Fibroblast of skin of scalp (primary cell): ENCODE measurements at places on chromosomes 5 and 9.

DNA sequence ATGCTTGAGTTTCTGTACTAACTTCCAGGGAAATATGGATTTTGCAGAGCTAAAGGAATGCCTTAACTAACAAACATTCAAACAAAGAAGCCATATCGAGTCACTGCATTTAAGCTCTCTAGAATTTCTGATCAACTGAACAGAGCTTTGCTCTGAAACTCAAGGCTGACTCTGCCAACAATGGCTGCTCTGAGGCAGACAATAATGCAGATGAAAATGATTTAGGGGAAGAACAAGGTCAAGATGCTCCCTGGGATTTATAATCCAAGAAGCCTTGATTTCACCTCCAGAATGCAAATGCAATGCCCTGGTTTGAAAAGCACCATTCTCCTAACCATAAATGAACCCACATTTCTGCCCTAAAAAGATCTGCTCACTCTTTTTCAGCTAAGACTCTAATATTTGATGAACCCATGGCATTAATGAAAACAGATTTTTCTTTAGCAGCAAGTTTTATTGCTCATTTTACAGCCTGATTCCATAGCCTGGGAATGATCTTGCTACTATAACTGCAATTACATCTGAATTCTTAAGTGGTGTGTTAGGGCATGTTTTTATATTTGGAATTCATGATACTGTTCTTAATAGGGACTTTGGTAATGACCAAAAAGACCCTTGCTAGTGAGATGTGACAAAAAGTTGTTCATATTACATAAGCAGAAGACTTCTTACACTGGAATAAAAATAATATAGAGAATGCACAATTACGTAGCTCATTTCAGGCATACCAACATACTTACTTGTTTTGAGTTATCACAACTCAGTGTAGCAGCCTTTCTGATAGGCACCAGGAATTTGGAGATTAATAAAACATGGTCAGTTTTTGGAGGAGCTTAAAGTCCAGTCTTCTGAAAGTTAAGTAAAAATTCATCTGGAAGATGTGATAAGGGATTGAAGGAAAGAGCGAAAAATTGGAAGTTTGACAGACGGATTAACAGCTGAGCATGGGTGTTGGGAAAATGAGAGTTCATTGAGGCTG is 169.4 kb downstream of the TRPM3 start:
- DNase-seq: peak; percentile 26

DNA sequence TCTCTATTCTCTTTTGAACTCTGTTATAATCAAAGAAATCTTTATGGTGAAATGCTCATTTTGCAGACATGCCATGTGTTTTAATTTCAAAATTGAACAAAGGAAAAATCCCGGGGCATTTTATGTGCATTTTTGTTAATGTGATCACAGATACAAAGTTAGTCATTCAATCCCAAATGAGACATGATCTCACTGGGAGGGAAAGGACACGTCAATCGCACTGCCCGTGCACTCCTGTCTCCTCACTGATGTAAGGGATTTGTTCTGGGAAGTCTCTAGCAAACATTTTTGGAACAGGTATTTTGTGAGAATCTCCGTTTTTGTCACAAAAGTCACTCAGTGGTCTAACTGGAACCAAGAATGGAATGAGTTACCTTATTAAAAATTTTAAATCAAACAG is 97.9 kb upstream of the RANBP6 start:
- no peak for DNase-seq

GRCh38 chr9:93250185-93250584 is 66.2 kb downstream of the WNK2 start:
- DNase-seq: no peak

DNA sequence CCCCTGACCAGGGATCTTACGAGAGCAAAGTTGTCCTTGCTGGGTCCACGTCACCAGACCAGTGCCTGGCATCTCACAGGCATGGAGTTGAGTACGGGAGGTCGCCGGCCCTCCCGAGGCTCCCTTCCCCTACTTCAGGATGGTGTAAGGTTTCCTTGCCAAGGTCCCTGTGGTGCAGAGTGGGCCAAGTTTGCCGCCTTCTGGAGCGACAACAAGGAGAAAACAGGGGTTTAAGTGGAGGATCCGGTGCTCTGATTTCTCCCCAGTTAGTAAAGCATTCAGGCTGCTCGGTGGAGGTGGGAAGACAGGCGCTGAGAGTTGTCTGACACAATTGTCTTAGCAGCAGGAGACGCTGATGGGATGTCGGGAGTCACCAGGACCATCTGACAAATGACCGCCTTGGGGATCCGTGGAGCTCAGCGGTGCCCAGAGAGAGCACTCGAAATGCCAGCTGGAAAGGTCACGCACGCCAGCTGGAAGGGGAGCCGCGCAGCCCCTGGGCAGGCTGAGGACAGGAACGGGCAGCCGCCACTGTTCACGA is 37.3 kb downstream of the ADAMTS2 start:
- no peak for DNase-seq

GRCh38 chr5:176166427-176166826 is 71.8 kb upstream of the SIMC1 start:
- DNase-seq: no peak

GRCh38 chr5:111689357-111689935 is 67.5 kb downstream of the NREP start:
- DNase-seq: no peak

- no peak for DNase-seq
These were observed 11.4 kb downstream of the ACTL7B start for GRCh38 chr9:108844391-108844790.

GRCh38 chr9:121858788-121859187 is 207.4 kb downstream of the DAB2IP start:
- DNase-seq: no peak

GRCh38 chr9:278651-279050 is 64.0 kb downstream of the DOCK8 start:
- no peak for DNase-seq

DNA sequence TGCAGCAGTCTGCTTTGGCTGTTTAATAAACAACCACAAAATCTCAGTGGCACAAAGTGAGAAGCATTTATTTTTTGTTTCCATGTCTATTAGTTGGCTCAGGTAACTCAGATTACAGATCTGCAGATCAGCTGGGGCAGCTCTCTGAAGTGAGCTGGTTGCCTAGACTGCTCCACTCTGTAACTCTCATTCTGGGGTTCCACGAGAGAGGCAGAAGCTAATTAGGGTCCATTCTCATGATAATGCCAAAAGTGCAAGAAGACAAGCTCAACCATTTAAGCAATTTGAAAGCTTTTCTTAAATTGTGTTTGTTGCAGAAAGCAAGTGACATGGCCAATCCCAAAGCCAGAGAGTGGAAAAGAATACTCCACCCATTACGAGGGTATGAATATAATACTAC is 13.2 kb downstream of the MEIKIN start:
- DNase-seq: no peak

DNA sequence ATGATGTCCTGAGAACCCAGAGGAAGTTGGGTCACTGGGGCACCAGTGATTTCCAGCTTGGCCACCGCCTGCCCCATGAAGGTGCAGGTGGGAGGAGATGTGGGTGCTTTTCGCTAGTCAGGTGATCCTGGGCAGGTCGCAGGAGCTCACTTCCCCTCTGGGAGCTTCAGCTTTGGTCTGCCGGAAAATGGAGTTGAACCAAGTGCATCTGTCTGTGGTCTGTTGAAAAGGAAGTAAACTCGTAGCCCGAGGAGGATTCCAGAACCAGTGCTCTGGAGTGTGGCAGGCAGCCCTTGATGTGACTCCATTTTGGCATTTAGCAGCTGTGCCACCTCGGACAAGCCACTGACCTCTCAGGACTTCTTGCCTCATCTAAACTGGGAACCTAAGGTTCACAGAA is 81.8 kb upstream of the HRH2 start:
- no peak for DNase-seq

- DNase-seq: peak; percentile 29
These were observed 17.4 kb downstream of the C9orf85 start for GRCh38 chr9:71928806-71929205.

GRCh38 chr9:126150411-126151030 is 176.1 kb upstream of the MVB12B start:
- no peak for DNase-seq

- no peak for DNase-seq
These were observed 76.1 kb upstream of the SH3PXD2B start for GRCh38 chr5:172530406-172530805.

GRCh38 chr5:74762599-74762998 is 4.3 kb downstream of the GFM2 start:
- DNase-seq: peak; percentile 43

GRCh38 chr5:24496268-24496667 is 148.5 kb downstream of the CDH10 start:
- DNase-seq: no peak

- peak; percentile 78 for DNase-seq
These were observed 21.3 kb upstream of the NDST1 start for GRCh38 chr5:150486402-150487198.

DNA sequence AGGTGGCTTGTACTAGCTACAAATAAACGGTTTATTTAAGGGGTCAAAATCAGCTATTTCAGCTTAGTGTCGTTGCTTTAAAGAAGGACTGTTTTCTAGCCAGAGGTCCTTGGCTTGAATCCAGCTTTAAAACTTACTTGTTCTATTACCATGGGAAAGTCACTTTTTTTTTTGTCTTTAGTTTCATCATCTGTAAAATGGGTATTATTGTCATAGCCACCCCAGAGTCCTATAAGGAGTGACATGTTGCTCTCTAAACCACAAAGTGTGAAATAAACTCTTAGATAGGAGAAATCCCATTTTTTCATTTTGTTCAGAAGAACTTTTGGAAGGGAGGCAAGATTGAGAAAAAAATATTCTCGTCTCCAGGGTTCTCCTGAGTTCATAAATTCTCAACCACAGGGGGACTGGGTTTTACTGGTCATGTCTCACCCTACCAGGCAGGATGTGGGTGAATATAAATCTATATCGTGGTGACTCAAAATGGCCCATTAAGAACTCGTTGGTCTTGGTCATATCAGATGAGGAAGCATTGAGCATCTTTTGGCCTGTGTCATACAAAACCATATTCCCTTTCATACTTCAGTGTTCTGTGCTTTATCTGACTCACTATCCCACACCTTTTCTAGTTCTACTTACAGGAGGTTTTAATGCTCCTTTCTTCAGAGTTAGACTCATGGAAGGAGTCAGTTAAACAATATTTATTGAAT is 202.7 kb upstream of the NR3C1 start:
- no peak for DNase-seq

DNA sequence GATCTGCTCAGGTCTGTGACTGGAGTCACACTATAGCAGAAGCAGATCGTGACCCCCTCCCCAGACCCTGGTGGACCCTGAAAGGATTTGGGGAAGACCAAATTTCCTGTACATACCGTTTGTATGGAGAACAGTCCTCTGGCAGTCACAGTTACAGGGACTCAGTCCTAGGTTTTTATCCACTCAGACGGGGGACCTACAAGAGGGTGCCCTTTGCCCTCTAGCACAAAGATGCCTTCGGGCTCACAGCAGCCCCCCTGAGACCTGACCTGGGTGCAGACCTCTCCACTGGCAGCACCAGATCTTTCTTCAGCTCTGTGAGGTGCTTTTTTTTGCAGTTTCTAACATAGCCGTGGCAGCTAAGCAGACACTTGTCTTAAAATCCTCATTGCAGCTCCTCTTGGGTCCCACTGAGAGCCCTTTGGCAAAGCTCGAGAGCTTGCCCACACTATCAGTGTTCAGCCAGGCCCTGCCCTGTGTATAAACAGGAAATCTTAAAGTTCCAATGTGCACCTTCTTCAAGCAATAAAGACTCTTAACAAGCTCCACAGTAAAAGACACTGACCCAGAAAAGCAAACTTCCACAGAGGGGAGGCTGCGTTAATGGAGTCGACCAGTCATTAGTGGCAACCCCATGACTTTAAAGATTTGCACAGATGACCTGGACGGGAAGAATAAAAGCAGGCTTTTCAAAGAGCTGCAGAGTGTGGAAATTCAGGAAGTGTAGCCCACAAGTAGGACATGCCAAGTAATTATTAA is 71.8 kb upstream of the LHFPL2 start:
- no peak for DNase-seq

DNA sequence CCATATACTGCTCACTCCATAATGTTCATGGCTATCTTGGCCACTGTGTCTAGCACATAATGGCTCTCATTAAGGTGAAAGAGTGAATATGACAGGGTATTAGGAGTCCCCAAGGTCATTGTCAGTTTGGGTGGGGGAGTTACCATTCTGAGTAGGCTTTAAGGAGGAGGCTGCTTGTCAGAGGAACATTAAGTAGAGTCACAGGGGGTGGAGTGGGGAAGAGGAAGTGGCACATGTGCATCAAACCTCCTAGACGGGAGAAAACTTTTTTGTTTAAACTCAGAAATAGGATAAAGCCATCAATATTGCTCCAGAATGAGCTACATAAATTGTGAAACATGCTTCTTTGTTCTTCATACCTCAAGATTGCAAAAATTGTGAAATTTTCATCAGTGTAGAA is 45.5 kb downstream of the DAB2IP start:
- no peak for DNase-seq

DNA sequence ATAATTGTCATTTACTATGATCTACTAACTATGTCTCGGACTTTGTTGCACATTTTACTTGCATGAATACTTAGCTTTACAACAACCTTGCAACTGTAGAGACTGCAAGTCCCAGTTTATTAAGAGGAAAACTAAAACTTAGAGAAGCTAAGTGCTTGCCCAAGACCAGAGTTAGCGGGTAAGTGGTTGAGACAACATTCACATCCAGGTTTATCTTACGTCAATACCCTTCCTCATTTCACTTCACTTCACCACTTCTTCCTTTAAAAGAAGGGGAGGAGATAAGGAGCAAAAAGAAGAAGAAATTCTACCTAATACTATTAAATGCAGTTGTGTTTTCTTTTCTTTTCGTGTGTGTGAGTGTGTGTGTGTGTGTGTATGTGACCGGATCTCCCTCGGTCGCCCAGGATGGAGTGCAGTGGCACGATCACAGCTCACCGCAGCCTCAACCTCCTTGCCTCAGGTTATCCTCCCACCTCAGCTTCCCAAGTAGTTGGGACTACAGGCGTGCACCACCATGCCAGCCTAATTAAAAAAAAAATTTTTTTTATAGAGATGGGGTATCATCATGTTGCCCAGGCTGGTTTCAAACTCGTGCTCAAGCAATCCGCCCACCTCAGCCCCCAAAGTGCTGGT is 37.4 kb downstream of the MEGF9 start:
- DNase-seq: no peak

GRCh38 chr9:127770905-127771569 is 7.4 kb downstream of the SH2D3C start:
- peak; percentile 98 for DNase-seq

DNA sequence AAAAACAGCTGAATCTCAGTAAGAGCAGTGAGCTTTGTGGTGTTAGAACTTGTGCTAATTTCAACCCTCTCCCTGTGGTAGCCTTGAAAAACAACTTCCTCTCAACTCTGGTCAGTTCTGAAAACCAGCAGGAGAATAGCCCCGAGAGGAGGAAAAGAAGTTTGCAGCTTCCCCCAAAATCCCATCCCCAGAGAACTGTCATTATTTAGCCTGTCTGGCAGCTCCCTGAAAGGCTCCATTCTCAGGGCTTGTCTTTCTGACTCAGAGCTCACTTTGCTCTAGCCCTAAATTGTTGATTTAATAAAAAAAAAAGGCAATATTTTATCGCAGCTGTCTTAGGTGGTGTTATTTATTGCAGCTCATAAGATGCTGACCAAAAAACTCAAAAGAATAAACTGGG is 11.4 kb upstream of the SLC45A2 start:
- no peak for DNase-seq
